ENCODE measurements at places on chromosomes 5 and 9.
A peak's percentile ranks its signal among the peaks of the same experiment; 100 is the strongest.

DNA sequence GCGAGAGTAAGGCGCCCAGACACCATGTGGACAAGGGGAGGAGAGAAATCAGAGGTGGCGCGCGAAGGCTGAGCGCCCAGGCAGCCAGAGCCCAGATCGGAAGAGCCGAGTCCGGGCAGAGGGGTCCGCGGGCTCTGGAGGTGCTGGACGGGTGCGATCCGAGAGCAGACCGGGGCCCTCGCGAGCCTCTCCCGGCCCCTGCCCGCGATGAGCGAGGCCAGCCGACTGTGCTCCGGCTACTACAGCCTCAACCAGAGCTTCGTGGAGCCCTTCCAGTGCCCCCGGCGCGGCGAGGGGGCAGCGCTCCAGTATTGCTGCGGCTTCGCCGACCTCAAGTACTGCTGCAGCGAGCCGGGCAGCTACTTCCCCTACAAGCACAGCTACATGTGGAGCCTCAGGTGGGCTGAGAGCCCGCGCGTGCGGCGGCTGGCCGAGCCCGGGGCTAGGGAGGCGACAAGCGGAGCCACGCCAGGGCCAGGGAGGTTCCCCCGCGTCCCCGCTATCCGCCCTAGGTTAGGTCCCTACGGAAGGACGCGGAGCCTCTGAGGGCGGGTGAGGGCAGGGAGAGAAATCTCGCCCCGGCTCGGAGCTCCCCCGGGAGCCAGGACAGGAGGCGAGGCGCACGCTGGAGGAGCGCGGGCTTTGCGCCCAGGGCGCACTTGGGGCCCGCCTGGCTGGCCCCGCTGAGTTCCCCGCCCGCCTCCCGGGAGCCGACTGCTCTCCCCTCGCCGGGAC lies at the start of gene SHISAL2B:
Gene SHISAL2B, plus strand, starts transcription at position 87 of the 735 bp plus-strand sequence. Its CDS starts 121 bp downstream, at position 208.
- DNase-seq, result peak; percentile 68

DNA sequence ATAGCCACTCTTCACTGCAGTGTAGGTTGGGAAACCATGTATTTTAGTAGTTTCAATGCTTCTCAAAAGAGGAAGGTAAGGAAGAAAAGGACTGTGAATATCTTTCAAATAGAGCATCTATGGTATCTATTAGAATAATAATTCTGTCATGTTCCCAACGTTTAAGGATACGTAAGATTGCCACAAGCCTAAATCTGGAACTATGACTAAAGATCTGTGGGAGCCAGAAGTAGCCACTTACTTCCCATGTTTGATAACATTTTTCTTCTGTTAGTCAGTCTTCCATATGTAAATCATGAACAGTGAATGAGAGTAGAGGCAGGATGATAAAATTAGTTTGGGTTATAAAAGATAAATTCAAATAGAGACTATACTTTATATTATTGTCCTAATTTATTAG lies 16.3 kb upstream of the MROH2B start:
- DNase-seq, result no peak

GRCh38 chr5:83277154-83277553 lies 194.4 kb upstream of the VCAN start:
- DNase-seq, result no peak

DNA sequence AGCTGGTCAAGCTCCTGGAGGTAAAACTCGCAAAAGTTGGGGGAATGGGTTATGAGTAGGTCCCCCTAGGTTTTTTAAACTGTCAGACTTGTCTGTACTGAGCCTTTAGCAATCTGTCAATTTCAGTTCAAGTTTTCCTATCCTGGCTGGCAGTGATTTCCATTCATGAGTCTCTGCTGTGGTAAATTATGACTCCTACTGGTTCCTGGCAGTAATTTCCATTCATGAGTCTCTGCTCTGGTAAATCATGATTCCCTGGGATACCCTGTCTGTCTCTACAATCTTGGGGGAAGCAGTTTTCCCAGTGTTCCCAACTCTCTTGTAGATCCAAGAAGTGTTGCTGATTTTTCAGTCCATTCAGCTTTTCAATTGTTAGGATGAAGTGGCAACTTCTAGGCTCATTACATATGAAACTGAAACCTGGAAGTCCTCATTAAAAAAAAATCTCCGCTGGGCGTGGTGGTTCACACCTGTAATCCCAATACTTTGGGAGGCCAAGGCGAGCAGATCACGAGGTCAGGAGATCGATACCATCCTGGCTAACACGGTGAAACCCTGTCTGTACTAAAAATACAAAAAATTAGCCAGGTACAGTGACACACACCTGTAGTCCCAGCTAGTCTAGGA lies 91.3 kb upstream of the GPBP1 start:
- DNase-seq, result no peak

DNA sequence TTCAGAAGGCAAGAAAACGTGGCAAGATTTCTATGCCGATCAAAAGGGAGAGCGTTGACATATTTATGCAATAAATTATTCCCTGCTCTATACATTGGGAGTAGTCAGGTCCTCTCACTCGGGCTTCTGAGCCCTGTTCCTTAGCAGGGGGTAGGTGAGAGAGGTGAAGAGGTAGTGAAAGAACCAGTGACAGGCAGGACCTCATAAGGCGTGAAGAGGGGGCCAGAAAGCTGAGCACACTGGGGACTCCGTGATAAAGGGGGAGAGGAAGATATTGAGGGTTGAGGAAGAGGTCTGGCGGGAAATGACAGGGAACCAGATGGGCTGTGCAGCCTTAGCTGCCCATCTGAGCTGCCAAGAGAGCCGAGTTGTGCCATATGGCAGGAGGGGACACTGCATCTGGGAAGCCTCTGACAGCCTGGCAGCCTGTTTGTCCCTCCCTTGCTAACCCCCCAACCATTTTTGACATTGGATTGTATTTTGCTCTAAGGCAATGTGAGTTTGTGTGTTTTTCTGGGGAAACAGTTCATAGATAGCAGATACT lies 782 bp upstream of the CDC20B start:
- DNase-seq, result peak; percentile 63

- no peak for DNase-seq
Measured at GRCh38 chr9:119126040-119126439, 243.2 kb downstream of the BRINP1 start.

- DNase-seq, result no peak
Measured at GRCh38 chr9:117258184-117258866, 156.5 kb downstream of the ASTN2 start.

DNA sequence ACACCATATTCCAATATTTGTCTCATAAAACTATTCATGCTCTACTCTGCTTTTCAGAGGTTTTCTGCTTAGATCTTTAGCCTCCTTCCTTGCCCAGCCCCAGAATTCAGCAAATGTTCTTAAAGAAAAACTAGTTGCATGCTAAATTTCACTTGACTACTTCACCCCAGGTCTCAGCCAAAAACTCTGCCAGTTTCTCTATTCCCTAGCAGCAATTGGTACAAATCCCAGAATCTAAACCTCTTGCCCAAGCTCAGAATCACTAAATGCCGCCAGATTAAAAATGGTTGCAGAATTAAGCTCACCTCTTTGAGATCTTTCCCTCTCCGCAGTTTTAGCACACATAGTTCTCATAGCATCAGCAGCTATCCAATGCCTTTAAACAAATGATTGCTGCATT lies 331.2 kb upstream of the SMARCA2 start:
- DNase-seq, result no peak

GRCh38 chr5:59521476-59521875 lies 372.1 kb downstream of the PDE4D start:
- DNase-seq, result no peak

DNA sequence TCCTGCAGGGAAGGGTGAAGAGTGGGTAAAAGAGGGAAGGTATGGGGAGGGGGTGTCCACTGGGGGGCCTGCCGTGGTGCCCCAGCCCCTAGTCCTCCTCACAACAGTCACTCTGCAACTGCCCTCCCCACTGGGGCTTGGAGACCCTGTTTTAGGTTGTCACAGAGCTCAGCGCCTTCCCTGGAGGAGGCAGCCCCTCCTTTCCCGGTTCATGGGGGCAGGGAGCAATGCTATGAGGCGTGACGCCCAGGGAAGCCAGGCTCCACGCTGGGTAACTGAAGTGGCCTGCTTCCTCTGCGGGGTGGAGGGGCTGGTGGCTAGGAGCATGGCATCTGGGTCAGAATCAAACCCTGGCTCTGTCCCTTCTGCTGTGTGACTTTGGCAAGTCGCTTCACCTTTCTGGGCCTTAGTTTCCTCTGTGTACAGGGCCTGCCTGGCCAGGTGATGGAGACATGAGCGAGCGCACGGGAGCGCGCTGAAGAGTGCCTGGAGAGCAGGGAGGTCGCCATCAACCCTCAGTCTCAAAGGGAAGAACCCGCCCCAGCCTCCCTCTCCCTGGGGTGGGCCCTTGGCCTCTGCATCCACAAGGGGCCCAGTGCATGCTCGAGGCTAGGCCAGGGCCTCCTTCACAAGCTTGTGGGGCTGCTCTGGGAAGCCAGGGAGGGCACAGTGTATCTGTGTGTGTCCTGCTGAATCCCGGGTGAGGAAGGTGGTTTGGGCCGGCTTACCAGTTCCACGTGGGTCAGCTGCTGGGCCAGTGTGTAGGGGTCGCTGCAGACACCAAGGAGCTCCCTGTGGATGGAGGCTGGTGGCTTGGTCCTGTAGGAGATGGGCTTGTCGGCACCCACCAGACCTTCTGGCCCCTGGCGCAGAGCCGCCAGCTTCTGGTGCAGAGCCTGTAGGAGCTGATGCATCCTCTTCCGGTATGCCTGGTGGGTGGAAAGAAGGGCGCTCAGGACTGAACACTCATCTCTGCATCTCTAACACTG lies 56.4 kb upstream of the RNF130 start:
- no peak for DNase-seq

DNA sequence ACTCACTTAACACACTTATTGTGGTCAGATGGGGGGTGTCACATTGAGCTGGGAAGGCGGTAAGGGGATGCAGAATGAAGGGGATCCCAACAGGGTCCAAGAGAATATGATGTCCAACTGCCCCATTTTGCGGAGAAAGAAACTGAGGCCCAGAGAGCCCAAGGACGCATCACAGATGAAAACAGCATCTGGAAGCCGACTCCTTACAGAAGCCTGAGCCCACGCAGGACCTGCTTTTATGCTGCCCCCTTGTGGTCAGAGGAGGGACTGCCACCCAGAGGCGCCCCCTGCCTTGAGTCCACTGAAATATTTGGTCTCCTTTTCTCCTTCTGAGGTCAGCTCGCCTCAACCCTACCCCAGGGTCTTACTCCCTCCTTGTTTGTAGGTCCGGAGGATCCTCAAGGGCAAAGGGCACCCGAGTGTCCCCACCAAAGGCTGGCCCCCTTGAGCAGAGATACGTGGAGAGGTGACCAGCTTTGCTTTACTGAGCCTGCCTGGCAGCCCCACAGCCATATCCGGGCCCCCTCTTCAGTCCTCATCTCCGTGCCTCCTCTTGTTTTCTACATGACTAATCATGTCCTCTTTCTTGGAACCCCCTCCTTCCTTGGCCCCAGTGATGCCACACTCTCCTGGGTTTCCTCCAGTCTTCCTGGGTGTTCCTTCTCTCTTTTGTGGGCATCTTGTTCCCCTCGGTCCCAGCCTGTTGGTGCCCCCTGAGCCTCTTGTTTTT lies 30.0 kb upstream of the TTLL11 start:
- peak; percentile 83 for DNase-seq

DNA sequence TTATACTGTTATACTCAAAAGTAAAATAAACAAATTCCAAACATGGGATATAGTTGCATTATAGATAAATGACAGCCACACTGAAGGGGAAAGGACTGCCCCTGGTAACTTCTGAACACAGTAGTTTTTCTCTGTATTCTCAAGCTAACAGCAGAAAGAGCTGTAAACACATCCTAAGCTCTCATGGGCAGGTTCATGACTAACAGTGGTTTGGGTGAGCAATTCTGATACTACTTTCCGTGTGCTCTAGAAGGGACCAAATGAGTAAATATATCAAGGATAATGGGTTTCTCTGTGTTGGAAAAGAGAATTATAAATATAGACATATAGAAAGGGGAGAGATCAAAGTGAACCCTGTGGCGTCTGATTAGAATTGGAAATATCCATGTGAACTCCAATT lies 2.2 kb upstream of the LCN6 start:
- no peak for DNase-seq

DNA sequence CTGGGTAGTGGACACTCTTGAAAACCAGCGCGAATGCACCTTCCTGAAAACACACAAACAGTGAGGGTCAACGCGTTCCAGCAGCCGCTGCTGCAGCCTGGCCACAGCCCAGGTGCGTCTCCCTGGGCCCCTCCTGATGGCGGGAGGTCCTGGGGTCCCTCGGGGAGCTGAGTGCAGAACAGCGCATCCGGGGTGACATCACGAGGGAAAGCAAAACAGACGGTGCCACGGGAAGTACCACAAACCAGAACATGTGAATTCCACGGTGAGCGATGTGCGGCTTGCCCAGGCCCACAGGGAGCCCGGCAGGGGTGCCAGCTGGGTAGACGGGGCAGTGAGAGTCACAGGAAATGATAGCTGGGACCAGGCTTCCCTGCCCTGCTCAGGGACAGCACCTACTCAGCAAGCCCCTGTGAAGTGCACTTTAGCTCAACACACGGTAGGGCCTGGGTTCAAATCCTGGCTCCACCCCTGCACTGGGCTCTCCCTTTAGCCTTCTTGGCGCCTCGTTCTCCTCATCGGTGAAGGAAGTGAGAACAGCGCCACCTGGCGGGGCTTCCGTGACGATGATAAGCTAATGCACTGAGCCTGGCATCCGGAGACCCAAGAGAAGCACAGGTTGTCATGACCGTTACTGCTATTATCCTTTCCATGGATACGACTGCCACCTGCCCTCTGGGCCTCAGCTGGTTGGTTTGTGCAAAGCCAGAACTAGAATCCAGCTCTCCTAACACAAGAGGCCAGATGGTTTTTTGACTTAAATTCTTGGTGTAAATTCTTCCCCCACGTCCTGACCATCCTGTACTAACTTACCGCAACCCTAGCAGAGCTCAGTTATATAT lies 24.6 kb downstream of the GFPT2 start:
- DNase-seq, result peak; percentile 76

DNA sequence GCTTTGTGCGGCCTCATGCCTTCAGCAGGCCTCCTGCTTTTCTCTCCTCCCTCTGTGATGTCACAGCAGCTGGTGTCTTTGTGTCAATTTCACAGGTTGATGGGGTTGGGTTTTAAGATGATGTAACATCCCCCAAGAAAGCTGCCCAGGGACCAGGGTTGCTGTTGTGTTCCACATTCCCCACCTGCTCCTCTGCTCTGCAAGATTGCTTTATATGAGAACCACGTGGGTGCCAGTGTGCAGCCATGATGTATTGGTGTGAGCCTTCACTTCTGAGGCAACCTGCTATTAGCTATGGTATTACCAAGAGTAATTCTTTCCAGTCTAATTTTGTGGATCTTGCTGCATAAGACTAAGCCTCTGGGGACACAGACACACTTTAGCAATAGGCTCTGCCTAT lies 213.0 kb upstream of the ADAMTS16 start:
- no peak for DNase-seq
